Activated T-helper 17 cell treated with anti-CD3 and anti-CD28 coated beads, Interleukin-2, amount 50 U/mL, for 72 hours (primary cell): ENCODE measurements at places on chromosomes 4 and X.

GRCh38 chrX:3280706-3281105 is 65.7 kb downstream of the MXRA5 start:
- no peak for ATAC-seq

DNA sequence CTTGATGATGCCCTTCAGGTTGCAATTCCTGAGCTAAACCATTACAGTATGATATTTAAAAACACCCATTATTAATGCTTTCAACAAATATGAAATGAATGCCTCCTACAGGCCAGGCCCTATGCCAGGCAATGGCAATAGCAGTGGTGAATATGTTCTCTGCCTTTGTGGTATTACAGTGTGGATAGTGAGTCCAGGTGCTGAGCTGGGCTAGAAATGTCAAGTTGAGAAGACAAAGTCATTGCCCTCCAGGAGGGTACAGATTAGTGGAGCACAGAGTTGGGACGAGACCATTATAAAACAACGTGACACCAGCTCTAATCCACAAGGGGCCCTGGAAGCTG is 81.9 kb downstream of the RBM47 start:
- ATAC-seq: no peak

DNA sequence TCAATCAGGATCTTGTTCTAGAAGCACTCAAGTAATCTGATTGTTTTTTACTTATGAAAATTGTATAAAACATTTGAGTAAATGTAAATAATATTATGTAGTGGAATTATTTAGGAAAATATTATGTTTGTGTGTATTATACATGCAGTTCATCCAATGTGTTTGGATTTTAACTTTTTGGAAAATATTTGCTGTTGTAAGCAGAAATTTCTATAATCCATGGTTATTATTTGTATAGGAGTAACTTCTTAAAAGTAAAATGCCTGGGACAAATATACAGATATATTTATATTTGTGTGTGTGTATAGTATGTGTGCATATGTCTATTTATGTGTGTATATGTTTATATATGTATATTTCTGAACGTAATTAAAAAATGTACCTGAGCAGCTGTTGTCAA is 1394.6 kb upstream of the AGA start:
- no peak for ATAC-seq

DNA sequence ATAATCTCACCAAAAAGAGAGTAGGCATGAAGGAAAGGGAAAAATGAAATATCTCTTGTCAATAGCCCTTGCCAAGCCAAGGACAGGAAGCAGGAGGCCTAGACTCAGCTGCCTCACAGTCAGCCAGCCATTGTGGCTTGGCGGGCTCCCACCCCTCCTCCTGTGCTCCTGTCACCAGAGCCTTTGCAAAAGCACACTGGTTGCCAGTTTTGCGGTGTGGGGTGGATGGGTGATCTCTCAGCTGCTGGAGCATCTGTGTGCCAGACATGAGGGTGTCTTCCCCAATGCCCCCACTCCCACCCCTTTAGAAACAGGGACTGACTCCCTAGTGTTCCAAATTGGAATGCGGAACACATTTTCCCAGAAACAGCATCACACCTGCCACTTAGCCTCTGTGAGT is 26.1 kb downstream of the ARHGEF6 start:
- ATAC-seq: no peak

DNA sequence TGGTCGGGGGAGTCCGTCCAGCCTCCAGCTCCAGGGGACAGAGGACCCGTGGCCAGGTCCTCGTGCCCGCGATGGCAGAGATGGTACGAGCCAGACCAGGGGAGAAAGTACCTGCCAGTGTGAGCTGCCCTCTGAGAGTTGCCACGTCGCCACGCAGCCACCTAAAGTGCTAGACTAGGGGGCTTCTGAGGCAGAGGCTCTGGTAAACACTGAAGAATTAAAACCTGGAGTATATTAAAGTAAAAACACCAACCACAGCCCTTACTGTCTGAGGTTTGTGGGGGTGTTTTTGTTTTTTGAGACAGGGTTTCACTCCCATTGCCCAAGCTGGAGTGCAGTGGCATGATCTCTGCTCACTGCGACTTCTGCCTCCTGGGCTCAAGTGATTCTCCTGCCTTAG is 60.1 kb upstream of the SORCS2 start:
- ATAC-seq: no peak

DNA sequence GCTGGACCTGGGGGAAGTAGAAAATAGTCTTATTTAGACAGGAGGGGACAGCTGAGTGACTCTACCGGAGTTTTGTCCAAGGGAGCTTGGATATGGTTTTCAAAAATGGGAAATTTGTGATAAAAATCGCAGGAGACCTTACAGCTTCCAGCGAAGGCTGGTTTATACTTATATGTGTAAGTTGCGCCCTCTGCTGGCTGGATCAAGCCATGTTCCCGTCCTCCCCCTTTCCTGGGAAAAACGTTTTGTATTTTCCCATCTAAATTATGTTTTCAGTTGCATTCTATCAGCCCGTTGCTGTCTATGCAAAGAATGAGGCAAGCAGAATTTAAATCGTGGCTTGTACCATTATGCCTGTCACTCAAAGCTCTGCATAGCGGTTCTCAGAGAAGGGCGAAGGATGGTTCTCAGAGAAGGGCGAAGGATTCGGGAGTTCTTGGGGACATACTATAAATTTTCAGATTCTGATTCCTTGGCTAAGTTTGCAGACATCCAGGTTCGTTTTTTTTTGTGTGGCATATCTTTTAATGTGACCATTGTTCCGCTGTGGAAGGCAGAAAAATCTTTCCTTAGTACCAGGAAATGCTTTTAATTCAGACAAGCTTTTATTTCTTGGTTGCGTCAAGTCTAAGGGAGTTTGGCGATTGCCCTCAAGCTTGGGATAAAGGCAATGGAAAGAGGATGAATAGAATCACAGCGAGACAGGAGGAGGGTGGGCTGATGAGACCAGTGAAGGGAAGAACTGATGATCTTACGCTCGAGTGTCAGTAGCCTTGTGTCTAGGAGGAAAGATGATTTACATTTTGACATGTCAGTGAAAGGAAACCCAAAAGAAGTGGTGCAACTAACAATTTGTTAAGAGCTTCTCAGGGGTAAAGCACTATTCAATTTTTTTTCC is 128.5 kb upstream of the ARX start:
- no peak for ATAC-seq

GRCh38 chr4:170529748-170530722 is 440.3 kb upstream of the AADAT start:
- no peak for ATAC-seq

DNA sequence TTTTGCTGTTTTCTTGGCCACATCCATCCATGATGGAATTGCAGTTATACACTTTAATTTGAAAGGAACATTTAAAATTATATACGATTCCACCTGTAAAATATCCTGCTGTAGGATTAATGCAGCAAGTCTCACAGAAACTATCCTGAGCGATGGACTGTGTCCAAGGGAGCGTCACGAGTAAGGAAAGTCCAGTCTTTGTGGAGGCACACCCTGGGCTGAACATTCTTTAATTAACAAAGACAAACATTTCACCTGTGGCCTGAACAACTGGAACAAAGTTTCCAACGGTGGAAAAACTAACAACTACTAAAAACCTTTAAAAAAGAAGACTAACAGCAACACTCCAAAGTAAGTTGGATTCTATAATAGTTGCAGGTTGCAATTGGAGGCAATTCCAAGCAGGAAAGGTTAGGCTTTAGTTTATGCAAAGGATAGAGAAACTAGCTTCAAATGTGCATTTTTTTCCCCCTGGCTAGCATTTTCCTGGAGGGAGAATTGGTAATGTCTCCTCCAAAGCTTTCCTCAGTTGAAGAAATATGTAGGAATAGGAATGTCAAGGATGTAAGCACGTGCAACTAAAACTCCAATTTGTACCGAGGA is 11.0 kb downstream of the EREG start:
- ATAC-seq: no peak

- no peak for ATAC-seq
Measured at GRCh38 chrX:18272222-18272621, 51.5 kb upstream of the BEND2 start.

DNA sequence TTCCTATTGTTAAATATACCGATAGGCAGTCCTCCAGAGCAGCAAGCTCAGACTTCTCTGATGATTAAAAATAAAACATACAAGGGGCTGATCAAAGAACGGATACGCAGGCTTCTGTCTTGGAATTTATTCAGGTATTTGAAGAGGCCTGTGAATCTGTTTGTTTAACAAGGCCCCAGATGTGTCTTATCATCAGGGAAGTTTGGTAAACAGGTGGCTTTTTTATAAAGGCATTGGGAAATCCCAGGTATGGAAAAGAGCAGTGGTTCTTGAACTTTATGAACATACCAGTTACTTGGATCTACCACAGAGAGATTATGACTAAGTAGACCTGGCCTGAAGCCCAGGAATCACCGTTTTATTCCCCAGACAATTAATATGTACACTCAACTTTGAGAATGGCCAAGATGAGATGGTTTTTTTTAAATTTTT is 47.9 kb downstream of the SOWAHB start:
- no peak for ATAC-seq

DNA sequence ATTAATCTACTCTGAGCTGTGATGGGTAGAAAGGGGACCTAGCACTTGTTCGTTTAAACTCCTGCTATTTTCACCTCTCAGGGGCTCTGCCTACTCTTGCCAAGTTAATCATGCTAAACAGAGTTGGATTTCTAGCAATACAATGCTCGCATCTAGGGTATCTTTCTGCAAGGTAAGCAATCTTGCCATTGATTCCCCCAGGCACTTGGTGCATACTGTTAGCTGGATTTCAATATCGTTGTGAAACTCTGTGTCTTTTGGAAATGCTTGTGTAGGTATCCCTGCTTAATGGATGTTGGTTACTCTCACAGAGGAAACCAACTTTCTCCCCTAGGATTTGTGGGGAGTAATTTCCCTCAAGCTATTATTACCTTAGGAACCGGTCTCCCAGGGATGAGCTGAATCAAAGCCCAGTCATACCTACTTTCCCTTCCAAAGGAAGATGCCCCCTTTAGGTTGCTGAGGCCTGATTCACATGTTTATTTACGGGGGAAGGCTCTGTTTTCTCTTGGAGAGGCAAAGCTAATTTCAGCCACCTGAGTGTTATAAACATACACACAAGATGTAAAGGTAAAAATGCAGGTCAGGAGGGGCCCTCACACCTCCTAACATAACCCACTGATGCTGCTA is 366.8 kb downstream of the FBXW7 start:
- ATAC-seq: no peak

DNA sequence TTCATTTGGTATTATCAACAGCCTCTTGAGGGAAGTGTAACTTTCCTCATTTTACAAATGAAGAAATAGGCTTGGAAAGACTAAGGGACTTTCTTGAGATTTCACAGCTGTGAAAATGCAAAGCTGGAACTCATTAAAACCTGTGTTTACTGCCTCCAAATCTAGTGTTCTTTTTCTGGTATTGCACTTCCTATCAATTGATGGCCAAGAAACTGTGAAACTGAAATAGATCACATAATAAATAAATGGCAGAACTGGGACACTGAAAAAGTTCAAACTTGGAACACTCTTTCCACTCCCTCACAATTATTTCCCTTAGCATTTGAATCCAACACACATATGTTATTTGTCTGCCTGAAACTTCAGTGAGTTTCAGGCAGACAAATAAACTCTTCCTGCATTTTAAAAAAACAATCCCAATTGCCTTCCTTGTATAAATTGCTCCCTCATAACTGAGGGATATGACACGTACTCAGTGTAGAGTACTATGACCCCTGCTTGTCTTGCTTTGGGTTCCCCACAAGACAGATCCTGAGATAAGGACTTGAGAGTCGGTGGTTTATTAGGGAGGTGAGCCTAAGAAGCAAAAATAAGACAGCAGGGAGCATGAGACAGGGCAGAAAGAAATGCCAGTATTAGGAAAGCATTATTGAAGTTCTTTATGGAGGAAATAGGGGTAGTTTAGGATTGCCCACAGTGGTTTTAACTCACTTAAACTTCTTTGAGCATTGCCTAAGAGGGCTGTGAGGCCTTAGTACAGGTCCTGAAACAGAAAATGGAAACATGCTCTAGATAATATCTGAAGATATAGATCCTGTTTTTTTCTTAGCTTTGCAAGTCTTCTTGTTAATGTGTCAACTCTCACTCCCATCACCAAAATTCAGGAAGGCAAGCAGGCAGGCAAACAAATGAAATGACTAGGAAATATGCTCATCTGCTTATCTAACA is 33.9 kb downstream of the RTL3 start:
- ATAC-seq: no peak

DNA sequence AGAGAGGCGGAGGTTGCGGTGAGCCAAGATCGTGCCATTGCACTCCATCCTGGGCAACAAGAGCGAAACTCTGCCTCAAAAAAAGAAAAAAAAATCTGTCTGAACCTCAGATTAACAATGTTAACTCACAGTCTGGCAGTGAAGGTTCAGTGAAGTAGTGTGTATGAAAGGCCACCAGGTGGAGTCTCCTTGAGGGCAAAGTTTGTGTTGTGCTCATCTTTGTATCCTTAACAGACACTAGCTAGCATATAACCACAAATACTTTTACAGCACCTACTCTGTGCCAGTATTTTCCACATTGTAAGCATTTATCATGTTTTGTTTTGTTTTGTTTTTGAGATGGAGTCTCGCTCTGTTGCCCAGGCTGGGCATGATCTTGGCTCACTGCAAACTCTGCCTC is 46.0 kb upstream of the MGST2 start:
- no peak for ATAC-seq

- ATAC-seq: no peak
Measured at GRCh38 chr4:118193421-118193820, 159.1 kb downstream of the NDST3 start.

DNA sequence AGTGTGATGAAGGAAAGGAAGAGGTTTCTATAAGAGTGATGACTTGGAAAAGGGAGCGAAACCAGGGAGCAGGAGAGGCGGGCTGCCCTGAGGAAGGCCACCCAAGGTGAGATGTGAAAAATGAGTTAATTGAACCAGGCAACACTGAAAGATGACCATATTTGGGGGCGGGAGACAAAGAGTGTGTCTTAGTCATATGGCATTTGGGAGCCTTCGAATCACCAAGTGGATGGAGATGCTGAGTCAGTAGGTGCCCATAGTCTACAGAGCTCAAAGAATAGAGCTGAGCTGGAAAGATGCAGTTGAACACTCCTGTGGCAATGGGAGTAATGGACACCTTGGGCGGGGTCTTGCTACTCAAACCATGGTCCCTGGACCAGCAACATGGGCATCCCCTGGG is 8.3 kb upstream of the TLR8 start:
- ATAC-seq: peak; percentile 81

GRCh38 chrX:48938721-48939425 is 18.5 kb downstream of the OTUD5 start:
- peak; percentile 53 for ATAC-seq

DNA sequence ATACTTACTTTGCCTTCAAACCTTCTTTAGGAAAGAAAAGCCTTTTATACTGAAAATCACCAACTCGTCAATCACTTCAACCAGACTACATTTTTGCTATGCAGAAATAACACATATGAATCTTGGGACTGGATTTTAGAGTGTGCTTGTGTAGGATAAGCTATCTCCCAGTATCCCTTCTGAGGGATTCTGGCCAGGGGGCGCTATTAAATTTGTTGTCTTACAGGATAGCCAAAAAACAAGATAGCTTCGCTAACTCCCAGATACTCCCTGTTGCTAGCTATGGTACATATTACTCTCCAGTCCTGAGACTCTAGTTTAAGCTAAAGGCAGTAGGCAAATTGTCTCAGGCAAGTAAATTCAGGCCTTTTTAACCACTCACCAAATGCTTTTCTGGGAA is 167.2 kb downstream of the LHFPL1 start:
- no peak for ATAC-seq
